Activated CD4-positive, alpha-beta T cell treated with anti-CD3 and anti-CD28 coated beads, Interleukin-2, amount 50 U/mL, for 16 hours (primary cell): ENCODE measurements at places on chromosomes 5 and 9.

DNA sequence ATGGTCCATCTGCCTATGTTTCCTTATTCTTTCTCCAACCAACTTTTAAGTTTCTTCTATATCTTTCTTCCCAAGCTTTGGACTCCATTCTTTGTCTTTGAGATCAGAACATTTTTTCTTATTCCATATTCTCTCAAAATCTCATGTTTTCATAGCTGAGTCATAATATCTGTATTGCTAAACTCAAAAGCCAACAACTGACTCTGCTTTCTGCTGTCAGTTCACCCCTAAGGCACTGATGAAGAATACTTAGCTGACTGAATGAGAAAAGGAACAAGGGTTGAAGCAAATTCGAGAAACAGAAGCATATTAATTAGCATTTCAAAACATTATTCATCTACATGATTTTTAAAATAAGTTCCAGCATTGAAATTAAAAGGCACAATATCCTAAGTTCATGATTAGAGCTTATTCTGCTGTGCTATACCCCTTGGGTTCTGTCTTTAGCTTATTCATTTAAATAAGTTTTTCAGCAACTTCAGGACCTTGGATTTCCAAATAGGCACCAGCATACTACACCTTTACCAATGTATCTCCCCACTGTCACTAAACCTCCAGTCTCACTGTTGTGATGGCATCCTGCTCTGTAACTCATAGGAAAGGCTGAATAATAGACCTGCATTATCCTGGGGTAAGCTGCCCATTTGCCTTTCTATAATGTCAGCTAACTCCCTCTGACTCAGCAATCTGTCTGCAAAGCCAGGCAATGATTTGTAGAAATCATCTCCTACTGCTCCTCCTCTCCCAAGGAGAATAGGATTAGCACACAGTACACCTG lies 49.9 kb upstream of the C5orf46 start:
- no peak for DNase-seq

- DNase-seq, result no peak
Measured at GRCh38 chr9:133536536-133536935, 2.0 kb downstream of the ADAMTSL2 start.

DNA sequence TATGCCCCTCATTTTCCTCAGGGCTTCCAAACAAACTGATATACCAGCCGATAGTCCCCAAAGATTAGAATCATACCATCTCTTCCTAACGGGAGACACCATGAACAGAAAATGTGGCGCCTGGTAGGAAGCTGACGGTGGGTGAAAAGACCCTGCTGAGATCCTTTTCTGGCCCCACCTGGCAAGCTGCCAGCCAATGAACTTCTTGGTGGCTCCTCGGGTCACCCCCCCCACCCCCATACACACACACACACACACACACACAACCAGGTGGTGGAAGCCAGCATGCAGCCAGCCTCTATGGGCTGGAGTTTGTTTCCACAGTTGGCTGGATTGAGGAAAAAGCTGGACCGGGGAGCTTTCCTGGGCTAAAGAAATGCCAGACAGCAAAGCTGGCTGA lies 4.8 kb upstream of the CCIN start:
- DNase-seq, result no peak

- no peak for DNase-seq
Measured at GRCh38 chr9:127452691-127453090, 1.4 kb downstream of the LRSAM1 start.

DNA sequence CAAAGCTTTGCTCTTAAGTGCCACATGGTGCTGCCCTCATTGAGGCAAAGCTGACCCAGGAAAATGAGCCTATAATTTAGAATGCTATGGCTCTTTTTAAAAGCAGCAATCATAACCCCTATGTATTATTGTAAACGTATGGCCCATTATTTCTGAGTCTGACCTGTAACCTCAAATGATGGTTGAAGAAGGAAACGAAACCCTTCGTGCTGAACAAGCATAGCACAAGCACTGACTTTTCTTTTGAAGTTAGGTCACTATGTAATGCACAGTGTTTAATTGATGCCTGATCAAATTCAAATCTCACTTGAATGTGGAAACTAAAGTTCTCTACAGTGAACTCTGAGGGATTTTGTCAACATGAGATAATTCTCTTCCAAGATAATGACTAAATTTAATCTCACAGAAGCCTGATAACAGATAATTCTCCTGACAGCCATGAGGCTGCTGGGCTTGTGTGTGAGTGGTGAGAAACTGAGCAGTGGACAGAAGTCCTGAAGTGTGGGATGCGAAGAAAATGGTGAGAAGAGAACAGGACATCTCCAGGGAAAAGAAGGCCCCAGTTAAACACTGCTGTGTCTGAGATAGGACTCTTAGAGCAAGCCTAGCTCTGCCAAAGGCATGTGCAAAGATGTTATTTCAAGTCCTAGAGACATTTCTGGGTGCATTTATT lies 226.9 kb downstream of the MAN2A1 start:
- no peak for DNase-seq

- DNase-seq, result no peak
Measured at GRCh38 chr9:133975511-133975910, 16.6 kb downstream of the VAV2 start.

DNA sequence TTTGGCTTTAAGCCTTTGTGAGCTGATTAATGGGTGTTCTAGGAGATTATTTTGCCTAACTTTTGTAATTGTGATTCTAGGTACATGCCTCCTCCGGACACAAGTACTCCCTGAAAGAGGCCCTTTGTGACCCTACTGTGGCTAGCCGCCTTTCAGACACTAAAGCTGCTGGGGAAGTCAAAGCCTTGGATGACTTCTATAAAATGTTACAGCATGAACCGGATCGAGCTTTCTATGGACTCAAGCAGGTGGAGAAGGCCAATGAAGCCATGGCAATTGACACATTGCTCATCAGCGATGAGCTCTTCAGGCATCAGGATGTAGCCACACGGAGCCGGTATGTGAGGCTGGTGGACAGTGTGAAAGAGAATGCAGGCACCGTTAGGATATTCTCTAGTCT lies 13.6 kb downstream of the ITGA1 start:
- DNase-seq, result no peak

- DNase-seq, result no peak
Measured at GRCh38 chr5:104172976-104173375, 610.4 kb upstream of the NUDT12 start.

DNA sequence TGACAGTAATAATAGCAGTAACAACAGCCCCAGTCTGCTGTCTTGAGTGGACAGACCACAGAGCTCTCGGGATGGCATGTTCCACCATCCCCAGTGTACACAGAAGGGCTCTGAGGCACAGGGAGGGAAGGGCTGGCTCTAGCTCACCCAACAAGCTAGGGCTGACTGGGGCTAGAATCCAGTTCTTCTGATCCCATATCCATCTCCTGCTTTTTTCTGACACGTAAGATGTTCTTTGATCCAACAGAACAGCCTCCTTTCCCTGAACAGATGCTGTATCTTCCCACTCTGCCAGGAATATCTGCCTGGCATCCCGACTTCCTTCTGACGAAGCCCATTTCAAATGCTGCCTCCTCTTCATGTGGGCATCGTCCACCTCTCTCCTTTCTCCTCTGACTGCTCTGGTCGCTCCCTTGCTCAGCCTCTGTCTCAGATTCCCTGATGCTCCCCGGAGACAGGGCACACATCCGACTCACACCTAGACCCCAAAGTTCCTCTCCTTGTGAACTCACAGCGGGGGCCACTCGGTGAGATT lies 43.6 kb upstream of the CLK4 start:
- DNase-seq, result no peak

- DNase-seq, result no peak
Measured at GRCh38 chr5:128397876-128398275, 140.2 kb downstream of the FBN2 start.

- DNase-seq, result no peak
Measured at GRCh38 chr5:34666392-34667080, 10.4 kb downstream of the RAI14 start.

GRCh38 chr9:113879911-113880310 lies 3.8 kb downstream of the ZNF618 start:
- no peak for DNase-seq

GRCh38 chr9:98995059-98995671 lies 51.5 kb downstream of the COL15A1 start:
- no peak for DNase-seq

- DNase-seq, result peak; percentile 10
Measured at GRCh38 chr9:91085517-91086291, 276.0 kb downstream of the AUH start.
